ENCODE measurements at places on chromosomes 3 and 15.

DNA sequence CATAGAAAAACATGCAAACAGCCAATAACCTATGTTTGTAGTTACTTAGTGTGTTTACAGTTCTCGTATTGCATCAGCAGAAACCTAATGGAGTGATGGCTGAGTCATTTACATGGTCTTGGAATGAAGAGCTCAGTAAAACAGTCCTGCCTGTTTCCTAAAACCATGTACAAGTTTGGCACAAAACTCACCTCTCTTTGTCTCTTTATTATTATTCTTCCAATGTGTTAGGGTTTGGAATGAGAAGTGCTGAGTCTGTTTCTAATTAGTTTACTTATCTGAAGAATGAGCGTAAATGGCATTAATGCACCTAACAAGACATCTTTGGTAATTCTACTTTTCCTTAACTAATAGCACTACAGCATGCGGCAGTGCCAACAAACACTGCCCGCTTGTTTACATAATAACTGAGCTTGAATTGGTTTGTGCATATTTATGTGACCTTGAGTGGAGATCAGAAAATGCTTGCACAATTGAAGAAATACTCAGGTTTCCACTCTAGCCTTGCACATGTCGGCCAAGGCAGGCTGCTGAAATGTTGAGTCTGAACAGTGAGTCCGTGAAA lies 385.4 kb upstream of the SEMA6D start:
- DNase-seq = no peak

GRCh38 chr3:59632760-59633573 lies 583.1 kb upstream of the CFAP20DC start:
- DNase-seq = no peak

GRCh38 chr15:38205526-38206272 lies 46.9 kb upstream of the SPRED1 start:
- no peak for DNase-seq

- no peak for DNase-seq
These were observed 74.8 kb downstream of the SCN5A start for GRCh38 chr3:38574411-38575278.

DNA sequence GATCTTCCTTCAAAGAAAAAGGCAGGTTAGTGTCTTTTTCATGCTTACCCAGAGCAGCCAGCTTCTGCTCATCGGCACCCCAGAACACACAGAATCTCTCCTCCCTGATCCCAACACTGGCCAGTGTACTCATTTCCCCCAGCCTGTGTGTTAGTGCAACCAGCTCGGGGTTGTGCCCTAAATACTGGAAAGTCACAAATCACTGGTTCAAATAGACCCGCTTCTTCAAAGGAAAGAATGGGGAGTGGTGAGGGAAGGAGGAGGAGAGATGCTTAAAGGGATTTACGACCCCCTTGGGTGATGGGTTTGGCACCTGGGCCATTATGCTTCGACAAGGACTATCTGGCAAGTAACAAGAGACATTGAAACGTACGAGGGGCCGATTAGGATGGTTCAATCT lies 114.0 kb downstream of the FOXB1 start:
- DNase-seq = no peak

DNA sequence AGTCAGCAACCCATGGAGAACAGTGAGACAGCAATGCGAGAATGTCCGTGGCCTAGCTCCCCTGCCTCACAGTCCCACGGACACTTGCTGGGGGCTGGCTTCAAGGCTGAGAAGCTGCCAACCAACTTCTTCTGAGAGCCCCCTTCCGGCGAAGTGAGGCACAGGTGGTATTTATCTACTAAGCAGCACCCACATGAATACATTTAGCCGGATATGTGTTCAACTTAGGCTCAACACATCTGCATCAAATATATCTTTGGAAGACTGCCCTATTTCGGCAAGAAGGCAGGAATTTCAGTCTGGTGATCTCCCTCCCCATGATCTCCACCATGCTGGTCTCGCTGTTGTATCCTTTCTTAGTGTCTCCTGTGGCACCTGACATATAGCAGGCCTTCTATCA lies 340.9 kb upstream of the NR2E3 start:
- no peak for DNase-seq

DNA sequence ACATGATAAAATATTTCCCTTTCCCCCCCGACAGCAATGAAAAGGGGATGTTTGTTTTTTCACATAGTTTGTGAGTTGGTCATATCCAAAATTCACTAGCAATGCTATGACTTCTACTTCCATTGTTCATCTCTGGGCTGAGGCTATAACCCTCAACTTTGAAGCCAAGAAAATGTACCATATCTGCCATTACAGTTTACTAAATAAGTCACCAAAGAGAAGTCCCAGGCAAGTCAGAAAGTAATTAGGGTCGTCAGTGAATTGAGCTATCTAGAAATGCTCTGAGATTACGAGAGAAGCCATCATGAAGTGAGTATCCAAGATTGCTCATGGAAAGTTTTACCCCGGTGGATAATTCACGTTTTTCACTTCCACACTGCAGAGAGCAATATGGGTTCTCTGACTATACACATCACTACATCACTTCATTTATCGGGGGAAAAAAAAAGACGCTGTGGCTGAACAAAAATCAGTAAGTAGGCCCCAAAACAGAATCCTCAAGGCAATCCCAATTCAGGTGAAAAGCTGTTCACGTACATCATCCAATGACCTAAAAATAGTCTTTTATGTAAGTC lies 1.4 kb downstream of the PEAK1 start:
- DNase-seq = no peak

GRCh38 chr15:39388118-39388517 lies 192.8 kb upstream of the THBS1 start:
- no peak for DNase-seq

GRCh38 chr3:42814914-42815507 lies 5.8 kb downstream of the ACKR2 start:
- DNase-seq = no peak

DNA sequence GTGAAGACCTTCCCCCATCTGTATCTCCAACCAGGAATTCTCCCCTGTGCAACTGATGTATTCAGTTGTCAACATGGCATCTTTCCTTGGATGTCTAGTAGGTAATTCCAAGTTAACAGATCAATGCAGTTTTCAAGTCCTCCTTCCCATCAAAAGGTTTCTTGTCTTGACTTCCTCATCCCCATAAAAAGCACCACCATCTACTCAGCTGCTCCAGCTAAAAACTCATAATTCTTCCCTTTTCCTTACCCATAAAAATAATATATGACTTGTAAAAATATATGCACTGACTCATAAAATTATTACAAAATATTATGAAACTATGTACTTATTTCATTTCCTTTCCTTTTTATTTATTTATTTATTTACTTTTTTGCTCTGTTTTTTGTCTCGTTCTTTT lies 5.0 kb upstream of the CAND2 start:
- no peak for DNase-seq

GRCh38 chr3:173007079-173007723 lies 133.8 kb downstream of the SPATA16 start:
- DNase-seq = no peak

DNA sequence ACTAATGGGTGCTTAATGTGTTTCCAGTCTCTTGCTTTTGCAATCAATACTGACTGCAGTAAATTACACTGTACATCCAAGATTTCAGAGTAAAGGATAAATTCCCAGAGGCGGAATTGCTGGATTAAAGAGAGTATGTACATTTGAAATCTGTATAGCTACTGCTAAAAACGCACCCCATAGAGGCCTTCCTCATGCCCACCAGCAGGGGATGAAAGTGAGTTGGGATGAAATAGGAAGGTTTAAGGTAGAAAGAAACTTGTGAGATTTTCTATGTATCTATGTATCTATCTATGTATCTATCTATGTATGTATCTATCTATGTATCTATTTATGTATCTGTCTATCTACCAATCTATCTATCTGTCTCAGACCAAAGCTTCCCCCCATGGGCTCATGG lies 28.4 kb downstream of the TMEM44 start:
- no peak for DNase-seq

Data from activated effector memory CD4-positive, alpha-beta T cell treated with Interleukin-2 at 50 U/mL for 16 hours (primary cell).